Type B pancreatic cell (in vitro differentiated cells): ENCODE measurements at places on chromosomes 3 and 15.

GRCh38 chr3:28191363-28191762 lies 50.1 kb upstream of the CMC1 start:
- no peaks in the 10 kb centered on the region for H3K36me3 ChIP-seq
- H3K4me3 ChIP-seq, result no peak overlapping the region
- H3K4me1 ChIP-seq, result no peaks in the 10 kb centered on the region
- no peak for DNase-seq
- H3K27me3 ChIP-seq, result no peaks in the 10 kb centered on the region
- H3K27ac ChIP-seq, result no peak overlapping the region

GRCh38 chr3:65398953-65399352 lies 639.8 kb downstream of the MAGI1 start:
- peaks cover 23% of the 10 kb centered on the region for H3K4me1 ChIP-seq
- H3K27ac ChIP-seq, result no peak overlapping the region
- no peaks in the 10 kb centered on the region for H3K27me3 ChIP-seq
- no peak overlapping the region for H3K4me3 ChIP-seq
- H3K36me3 ChIP-seq, result peaks cover 12% of the 10 kb centered on the region

GRCh38 chr15:82003916-82004315 lies 41.9 kb downstream of the MEX3B start:
- peaks cover 2% of the 10 kb centered on the region for H3K4me1 ChIP-seq
- no peaks in the 10 kb centered on the region for H3K36me3 ChIP-seq
- no peak overlapping the region for H3K4me3 ChIP-seq
- no peak for DNase-seq

DNA sequence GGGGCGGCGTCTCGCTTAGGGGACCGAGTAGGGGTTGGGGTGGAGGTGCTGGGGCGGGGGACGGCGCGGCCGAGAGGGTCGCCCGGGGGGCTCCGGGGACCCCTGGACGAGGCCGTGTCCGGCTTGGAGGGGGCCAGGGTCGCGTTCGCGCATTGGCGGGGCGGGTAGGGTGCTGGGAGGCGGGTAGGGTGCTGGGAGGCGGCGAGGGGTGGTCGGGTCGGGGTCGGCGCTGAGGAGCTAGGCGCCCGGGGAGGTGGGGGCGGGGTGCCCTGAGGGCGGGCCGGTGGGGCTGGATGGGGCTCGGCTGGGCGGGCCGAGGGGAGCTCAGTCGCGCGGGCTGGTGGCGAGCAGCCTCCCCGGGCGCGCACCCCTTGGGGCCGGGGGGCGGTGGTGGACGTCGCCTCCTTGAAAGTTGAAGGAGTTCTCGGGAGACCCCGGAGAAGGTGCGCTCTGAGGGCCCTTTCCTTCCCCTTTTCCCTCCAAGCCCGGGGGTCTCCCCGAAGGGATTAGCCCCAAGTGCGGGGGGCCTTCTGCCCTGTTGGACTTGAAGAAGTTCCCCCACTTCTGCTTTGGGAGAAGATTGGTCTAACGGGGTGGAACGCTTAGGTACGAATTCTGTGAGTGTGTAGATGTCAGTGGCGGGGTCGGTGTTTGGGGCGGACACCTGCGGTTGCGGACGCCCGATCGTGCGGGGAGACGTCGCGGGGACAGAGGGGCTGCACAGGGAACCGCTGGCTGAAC lies 543 bp downstream of the MEF2A start:
- H3K4me1 ChIP-seq, result peaks cover 36% of the 10 kb centered on the region
- H3K4me3 ChIP-seq, result peak overlapping the region; percentile 100
- peaks cover 7% of the 10 kb centered on the region for H3K27me3 ChIP-seq
- H3K27ac ChIP-seq, result peak overlapping the region; percentile 95

- peak overlapping the region; percentile 64 for H3K4me3 ChIP-seq
- no peak for DNase-seq
- H3K27ac ChIP-seq, result peak overlapping the region; percentile 21
- no peaks in the 10 kb centered on the region for H3K36me3 ChIP-seq
- H3K27me3 ChIP-seq, result peaks cover 82% of the 10 kb centered on the region
Observed at GRCh38 chr15:67828278-67828968, 3.1 kb downstream of the SKOR1 start.

DNA sequence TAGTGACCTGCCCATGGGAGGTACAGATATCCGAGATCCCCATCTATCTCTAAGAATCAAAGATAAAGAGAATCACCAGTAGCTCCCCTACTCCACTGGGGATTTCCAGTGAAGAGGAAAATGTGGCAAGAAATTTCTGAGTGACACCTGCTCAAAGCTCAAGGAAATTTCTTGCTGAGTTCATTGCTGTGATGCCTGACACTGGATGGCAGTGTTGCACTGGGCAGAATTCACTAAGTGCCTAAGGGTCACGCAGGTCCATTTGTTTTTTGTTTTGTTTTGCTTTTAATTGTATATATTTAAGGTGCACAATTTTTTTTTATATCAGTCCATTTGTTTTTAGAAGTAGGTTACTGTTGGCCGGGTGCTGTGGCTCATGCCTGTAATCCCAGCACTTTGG lies 109.5 kb upstream of the KCNAB1 start:
- H3K36me3 ChIP-seq, result no peaks in the 10 kb centered on the region
- no peaks in the 10 kb centered on the region for H3K4me1 ChIP-seq
- peaks cover 5% of the 10 kb centered on the region for H3K27me3 ChIP-seq
- DNase-seq, result no peak
- H3K4me3 ChIP-seq, result no peak overlapping the region
- no peak overlapping the region for H3K27ac ChIP-seq

DNA sequence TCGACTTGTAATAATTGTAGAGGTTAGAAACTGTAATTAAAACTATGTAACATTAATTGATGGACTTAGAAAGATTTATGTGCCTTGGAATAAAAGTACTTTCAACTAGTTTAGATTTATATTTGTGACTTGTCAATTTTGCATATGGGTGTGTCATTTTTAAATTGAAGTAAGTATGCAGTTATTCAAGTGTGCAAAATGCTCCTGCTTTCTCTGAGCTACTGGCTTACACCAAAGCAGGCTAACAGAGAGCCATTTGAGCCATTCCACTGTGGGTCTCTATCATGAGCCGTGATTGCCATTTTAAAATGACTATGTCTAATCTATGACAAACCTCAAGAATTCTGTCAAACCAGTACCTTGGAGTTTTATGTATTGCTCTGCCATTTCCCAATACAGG lies 345.0 kb upstream of the MDFIC2 start:
- H3K27ac ChIP-seq, result no peak overlapping the region
- no peaks in the 10 kb centered on the region for H3K4me1 ChIP-seq
- no peaks in the 10 kb centered on the region for H3K27me3 ChIP-seq
- H3K36me3 ChIP-seq, result no peaks in the 10 kb centered on the region
- DNase-seq, result no peak
- no peak overlapping the region for H3K4me3 ChIP-seq

- H3K27me3 ChIP-seq, result no peaks in the 10 kb centered on the region
- no peaks in the 10 kb centered on the region for H3K36me3 ChIP-seq
- peaks cover 26% of the 10 kb centered on the region for H3K4me1 ChIP-seq
- no peak overlapping the region for H3K27ac ChIP-seq
- no peak for DNase-seq
Observed at GRCh38 chr3:73786998-73787397, 162.3 kb upstream of the PDZRN3 start.

DNA sequence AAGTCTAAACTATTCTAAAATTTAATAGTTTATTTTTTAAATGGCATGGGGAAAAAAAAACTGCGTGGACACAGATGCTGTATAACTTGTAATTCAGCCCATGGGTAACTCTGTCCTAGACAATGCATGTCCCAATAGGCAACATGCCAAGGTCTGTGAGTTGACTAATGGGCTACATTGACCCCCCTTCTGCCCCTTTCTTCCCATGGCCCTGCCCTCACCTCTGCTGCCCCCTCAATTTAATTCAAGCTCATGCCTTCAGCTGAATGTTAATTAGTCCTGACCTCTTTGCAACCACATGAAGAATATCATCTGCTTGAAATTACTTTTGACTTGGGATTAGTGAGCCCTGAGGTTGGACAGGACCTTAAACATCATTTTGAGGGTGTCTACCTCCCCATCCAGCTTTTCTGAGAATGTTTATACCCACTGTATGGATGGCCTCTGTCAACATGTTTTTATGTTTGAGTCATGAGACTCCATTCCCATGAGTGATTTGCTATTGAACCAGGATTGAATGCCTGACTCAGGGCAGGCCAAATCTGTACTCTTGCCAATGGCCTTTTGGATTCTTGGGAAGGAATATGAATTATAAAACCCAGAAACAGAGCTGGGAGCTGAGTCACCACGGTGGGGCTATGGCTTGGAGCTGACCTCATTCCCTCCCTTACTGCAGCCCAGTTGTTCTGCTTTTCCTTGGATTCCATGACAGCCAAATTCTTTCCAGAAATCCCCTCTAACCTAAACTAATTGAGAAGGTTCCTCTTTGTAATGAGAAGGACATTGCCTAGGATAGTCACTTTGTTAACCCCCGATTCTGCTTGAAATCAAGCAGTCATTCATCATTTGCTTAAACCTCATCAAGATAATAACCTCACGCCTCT lies 33.5 kb upstream of the PDE8A start:
- no peak overlapping the region for H3K27ac ChIP-seq
- H3K36me3 ChIP-seq, result no peaks in the 10 kb centered on the region
- H3K27me3 ChIP-seq, result no peaks in the 10 kb centered on the region
- H3K4me3 ChIP-seq, result no peak overlapping the region

DNA sequence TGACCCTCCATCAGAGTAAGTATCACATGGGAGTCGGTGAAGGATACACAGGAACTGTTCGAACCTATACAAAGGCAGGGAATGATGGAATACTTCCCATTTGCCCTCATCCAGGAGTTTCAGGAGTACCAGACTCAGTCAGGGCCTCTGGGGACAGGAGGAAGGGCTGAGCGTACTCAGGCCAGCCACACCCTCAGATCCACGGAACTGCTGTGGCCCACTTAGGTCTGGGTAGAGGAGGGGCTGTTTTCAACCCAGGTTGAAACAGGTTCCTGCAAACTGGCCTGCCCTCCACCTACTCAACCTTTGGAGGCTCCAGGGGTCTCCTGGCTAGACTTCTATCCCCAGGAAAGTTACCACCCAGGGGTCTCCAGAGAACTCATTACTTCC lies 6.7 kb upstream of the IGDCC3 start:
- H3K4me3 ChIP-seq, result peak overlapping the region; percentile 72
- DNase-seq, result no peak
- no peaks in the 10 kb centered on the region for H3K36me3 ChIP-seq

DNA sequence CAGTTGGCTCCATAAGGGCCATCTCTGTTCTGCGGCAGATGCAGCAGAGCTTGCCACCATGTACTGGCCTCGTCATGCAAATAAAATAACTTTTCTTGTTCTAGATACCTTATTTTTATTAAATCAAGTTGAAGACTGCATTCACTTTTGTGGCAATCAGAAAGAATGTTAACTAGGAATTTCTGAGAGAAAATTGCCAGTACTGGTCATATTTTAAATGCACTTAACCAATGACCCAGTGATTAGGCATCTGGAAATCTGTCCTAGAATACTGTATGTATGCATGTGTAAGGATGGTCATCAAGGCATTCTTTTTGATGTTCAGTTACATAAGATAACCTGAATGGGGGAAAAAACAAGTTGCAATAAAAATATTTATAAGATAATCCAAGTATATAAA lies 34.2 kb upstream of the CSPG5 start:
- H3K27me3 ChIP-seq, result no peaks in the 10 kb centered on the region
- H3K4me1 ChIP-seq, result no peaks in the 10 kb centered on the region
- peaks cover 35% of the 10 kb centered on the region for H3K36me3 ChIP-seq
- H3K27ac ChIP-seq, result no peak overlapping the region
- H3K4me3 ChIP-seq, result no peak overlapping the region

DNA sequence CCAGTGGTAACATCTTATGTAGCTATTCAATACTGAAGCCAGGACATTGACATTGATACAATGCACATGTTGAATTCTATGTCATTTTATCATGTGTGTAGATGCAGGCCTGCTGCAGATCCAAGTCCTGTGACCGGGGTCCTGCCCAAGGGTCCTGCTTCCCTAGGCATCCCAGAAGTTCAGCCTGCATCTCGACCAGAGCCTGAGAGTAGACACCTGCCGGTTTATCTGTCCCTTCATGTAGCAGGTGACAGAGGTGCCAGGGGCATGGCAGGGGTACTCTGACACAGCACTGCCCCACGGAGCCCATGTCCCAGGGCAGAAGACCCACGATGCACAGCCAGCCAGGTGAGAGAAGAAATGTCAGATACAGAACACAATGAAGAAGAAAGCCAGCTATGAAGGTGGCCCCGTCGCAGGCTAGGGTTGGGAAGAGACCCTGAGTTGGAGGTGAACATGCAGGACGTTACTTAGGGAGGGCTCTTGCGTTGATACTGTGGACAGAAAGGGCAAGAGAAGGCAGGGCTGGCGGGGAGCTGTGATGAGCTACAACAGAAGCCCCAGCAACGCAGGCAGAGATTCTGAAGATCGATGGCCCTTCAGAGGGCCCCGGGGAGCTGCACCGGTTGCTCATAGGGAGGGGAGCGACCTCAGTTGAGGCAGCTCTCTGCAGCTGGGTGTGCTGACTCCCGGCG lies 51.0 kb downstream of the TPRA1 start:
- H3K36me3 ChIP-seq, result no peaks in the 10 kb centered on the region
- no peak overlapping the region for H3K27ac ChIP-seq
- no peak overlapping the region for H3K4me3 ChIP-seq
- peaks cover 12% of the 10 kb centered on the region for H3K27me3 ChIP-seq
- no peak for DNase-seq

GRCh38 chr3:107512108-107512507 lies 10.7 kb upstream of the BBX start:
- H3K27me3 ChIP-seq, result peaks cover 9% of the 10 kb centered on the region
- no peaks in the 10 kb centered on the region for H3K4me1 ChIP-seq
- H3K36me3 ChIP-seq, result no peaks in the 10 kb centered on the region
- H3K4me3 ChIP-seq, result no peak overlapping the region
- DNase-seq, result no peak
- no peak overlapping the region for H3K27ac ChIP-seq

DNA sequence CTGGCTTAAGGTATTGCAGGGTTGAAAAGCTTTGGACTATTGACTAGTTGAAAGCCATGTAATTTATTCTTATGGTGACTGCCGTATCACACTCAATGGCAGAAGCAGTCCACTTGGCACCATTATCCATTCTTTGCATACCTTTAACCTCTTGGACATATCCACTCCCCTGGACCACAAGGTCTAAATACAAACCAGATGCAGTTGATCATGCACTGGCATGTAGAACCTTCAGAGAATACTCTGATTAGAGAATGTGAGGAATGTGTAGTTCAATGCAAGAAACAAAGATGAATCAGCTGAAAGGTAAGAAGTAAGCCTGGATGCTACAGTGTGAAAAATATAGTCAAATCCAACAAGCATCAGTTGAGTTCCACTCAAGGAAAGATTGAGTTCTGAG lies 93.1 kb downstream of the FRMD5 start:
- no peaks in the 10 kb centered on the region for H3K36me3 ChIP-seq
- DNase-seq, result no peak
- H3K4me1 ChIP-seq, result peaks cover 5% of the 10 kb centered on the region
- no peak overlapping the region for H3K27ac ChIP-seq
- H3K27me3 ChIP-seq, result no peaks in the 10 kb centered on the region
- no peak overlapping the region for H3K4me3 ChIP-seq

- DNase-seq, result no peak
- no peak overlapping the region for H3K27ac ChIP-seq
- H3K4me3 ChIP-seq, result peak overlapping the region; percentile 4
- peaks cover 16% of the 10 kb centered on the region for H3K4me1 ChIP-seq
- peaks cover 3% of the 10 kb centered on the region for H3K36me3 ChIP-seq
- no peaks in the 10 kb centered on the region for H3K27me3 ChIP-seq
Observed at GRCh38 chr3:147958754-147959153, 549.6 kb downstream of the ZIC1 start.
